Activated CD4-positive, alpha-beta T cell treated with anti-CD3 and anti-CD28 coated beads, Interleukin-2, amount 10 ng/mL, durations not matched to agents 7 days and 5 days (primary cell): ENCODE measurements at places on chromosomes 3 and 15.

DNA sequence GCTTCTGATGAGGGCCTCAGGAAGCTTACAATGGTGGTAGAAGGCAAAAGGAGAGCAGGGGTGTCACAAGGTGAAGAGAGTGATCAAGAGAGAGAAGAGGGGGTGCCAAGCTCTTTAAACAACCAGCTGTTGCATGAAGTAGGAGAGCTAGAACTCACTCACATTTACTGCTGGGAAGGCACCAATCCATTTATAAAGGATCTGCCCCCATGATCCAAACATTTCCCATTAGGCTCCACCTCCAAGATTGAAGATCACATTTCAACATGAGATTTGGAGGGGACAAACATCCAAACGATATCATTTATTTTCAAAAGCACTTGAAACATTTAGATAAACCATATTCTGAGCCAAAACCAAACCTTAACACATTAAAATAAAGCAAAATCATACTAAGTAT, 26.3 kb downstream of the ANKRD28 start:
- DNase-seq, result no peak

DNA sequence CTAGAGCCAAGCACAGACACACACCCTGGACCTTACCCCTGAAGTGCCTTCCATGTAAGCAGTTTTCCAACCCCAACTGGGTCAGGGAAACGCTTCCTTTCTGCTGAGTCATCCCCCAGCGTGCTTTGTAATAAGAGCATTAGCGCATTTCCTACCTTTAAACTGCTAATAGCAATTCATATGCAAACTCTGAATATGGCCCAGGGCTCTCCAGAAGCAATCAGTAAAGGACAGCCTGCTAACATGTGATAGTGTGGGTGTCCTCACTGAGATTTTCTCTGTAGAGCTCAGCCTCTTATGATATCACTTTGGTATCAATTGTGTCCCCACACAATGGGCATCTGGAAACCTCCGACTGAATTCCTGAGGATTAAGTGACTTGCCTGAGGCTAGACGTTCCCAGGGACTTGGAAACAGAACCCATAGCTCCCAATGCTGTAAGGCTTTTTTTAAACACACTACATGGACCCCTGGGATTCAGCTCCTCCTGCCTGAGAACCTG, 5.6 kb downstream of the GABRB3 start:
- no peak for DNase-seq

GRCh38 chr3:184002469-184002868, 15.2 kb downstream of the ABCC5 start:
- no peak for DNase-seq

- no peak for DNase-seq
Measured at GRCh38 chr15:93983526-93983925, 247.8 kb upstream of the MCTP2 start.

GRCh38 chr3:23550402-23550801, 255.4 kb upstream of the UBE2E1 start:
- DNase-seq, result no peak

DNA sequence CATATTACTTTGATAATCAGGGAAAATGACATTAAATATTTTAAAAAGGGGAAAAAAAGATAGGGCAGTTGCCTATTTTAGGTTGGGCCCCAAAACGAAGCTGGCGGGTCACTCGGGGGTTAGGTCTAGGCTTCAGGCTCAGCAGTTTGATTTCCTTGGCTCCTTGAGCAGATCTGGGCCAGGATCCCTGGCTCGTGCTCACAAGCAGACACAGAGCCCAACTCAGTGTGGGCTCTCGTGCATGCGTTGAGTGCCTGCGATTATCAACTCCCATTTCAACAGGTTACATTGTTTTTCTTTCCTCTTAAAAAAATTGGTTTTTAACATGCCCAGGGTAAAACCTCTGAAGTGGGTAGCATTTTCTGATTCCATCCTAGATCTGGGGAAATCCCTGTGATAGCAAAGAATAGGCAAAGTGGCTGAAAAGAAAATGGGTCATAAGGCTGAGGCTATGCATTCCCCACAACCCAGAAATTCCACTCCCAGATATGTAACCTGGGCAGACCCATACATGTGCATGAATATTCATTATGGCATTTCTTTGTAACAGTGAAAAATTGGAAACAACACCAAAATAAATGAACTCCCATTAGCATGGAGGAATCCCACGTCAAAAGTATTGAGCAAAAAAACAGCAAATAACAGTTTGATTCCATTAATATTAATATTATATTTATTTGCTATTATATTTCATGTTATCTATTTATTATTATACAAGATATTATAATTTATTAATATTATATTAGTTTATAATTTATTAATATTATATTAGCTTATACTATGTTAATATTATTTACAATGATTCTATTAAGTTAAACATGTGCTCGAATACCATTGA, 27.8 kb downstream of the FAM43A start:
- no peak for DNase-seq

DNA sequence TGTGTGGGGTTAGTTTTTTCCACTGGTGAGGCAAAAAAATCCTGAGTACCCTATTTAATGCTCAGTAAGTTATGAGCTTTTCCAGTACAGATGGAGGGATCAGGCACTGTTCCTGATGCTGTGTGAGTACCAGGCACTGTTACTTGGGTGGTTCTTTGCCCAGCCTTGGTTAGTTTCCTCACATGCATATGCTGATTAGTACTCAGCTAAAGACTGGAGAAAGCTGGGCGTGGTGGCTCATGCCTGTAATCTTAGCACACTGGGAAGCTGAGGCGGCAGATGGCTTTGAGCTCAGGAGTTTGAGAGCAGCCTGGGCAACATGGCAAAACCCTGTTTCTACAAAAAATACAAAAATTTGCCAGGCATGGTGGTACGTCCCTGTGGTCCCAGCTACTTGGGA, 210.3 kb upstream of the SGO1 start:
- no peak for DNase-seq

GRCh38 chr3:14403619-14404155, 1.3 kb downstream of the SLC6A6 start:
- DNase-seq, result no peak

DNA sequence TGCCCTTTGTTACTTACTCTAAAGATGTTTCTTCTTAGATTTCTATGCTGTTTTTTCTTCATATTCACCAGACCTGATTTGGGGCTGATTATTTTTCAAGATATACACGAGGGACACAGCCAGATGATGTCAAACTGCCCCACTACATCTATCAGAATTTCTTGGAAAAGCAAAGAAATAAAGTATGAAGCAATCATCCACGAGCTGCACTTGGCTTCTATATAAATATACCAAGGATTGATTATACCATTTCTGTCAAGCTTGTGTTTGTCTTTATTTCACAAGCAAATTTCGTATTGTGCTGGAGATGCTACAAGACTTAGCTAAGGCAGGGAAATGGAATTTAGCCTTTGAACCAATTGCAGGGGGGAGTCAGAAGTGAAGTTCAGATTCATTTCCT, 715.1 kb upstream of the NR2F2 start:
- no peak for DNase-seq

DNA sequence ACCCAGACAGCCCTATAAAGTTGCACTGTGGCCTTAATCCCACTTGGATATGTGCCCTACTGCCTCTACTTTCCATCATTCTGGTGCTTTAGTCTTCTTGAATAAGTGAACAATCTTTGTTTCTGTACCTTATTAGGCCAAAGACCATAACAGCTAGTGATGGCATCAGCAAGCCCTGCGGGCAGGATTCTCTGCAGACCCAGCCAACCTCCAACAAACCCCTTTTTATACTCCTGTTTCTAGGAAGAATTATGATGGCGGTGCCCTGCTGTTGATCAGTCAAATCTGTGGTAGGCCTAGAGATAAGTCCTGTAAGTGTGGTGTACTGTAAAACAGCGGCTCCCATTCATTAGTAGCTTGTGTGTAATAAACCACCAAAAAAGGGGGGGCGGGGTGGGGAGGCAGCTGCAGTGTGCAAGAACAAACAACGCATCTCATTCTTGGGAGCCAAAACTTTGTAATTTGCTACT, 40.5 kb downstream of the SOX2 start:
- no peak for DNase-seq

DNA sequence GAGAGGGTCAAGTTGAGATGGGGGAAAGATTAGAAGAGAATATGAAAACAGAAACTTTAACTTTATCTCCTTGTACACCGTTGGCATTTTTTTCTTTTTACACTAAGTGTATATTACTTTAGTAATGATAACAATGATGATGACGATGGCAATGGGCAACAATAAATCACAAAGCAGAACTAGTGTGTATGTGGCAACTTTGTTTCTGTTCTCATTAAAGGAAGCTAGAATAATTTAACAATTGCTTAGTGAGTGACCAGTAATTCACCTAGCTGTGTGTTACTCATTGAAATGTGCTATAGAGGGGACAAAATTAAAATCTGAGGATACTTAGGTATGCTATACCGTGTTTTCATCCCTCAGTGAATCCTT, 318.5 kb upstream of the TBL1XR1 start:
- no peak for DNase-seq

DNA sequence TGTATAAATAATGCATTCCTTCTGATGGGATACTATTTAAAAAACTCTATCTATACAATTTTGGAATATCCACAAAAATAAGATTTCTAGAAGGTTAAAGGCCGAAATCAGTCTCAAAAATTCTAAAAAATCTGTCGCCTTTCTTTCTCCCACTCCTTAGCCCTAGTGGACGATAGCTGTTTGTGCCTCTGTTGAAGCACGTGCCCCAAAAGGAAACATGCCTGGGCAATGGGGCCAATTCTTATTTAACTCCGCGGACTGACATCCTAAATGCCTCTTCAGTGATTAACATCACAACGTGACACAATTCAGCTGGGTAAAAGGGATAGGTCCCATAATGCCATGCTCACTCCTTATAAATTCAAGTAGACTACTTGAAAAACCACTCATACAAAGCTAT, 65.1 kb downstream of the GAP43 start:
- DNase-seq, result no peak

DNA sequence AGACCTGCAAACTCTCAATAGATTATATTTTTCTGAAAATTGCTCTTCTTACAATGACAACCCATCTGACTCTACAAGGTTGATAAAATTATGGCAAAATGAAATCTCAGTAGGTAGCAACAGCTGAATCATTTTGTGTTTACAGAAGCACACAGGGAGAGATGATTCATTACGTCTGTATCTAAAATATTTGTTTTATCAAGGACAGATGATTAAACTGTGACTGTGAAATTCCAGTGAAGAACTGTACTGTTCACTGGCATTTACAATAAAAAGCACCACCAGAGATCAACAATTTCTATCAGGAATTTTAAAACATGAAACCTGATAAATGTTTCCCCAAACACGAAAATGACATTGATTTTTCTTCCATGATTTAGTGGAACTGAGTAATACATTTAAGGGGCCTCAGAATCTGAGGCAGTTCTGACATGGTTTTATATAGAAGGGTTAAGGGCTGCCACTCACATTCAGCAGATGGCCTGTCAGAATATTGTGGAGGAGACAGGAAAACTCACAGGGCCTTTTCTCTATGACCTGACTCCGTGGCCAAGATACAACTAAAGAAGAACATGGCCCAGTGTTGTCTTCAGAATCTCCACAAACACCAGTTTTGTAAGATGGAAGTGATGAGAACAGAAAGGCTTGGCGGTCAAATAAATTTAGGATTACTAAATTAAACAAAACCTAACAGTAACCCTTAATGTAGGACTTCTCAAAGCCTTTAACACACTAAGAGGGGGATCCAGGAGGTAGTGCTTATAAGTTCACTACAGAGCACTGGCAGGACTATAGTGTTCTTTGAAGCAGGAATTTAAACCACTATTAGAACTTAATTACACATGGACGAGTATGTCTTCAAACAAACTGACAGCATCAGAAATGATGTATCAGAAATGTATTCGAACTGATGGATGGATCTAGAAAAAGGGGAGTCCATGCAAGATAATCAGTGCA, 25.9 kb downstream of the RAD18 start:
- DNase-seq, result no peak

GRCh38 chr3:135503760-135504686, 461.5 kb upstream of the PPP2R3A start:
- peak; percentile 37 for DNase-seq

- no peak for DNase-seq
Measured at GRCh38 chr3:111862415-111862814, 3.4 kb downstream of the PHLDB2 start.

DNA sequence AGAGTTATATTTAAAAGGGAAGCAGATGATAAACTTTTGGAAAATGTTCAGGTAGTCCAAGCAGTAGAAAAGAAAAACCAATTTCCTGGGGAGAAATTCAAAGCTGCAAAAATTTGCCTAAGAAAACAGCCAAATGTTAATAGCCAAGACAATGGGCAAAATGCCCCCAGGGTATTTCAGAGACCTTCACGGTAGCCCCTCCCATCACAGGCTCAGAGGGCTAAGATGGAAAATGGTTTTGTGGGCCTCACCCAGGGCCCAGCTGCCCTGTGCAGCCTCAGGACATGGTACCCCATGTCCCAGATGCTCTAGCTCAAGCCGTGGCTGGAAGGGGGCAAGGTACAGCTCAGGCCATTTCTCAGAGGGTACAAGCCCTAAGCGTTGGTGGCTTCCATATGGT, 391.0 kb downstream of the ZIC4 start:
- DNase-seq, result no peak

- DNase-seq, result no peak
Measured at GRCh38 chr3:128967748-128968355, 26.0 kb downstream of the CFAP92 start.

DNA sequence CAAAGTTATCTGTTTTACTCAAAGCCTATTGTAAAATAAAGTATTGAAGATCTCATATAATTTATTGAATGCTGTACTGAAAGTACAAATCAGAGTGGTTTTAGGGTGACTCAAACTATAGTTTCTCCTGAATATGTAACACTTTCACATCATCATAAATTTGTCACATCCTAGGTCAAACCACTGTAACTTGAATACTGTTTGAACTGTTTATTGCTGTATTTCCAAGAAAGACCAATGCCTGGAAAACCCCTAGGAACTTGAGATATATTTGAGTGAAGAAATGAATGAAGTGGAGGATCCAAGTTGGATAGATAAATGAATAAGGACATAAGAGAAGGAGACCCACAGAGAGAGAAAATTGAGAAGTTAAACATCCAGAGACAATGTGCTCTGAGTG, 348.2 kb downstream of the GRM7 start:
- DNase-seq, result no peak

- no peak for DNase-seq
Measured at GRCh38 chr15:65258375-65259262, 28.1 kb downstream of the PARP16 start.

- DNase-seq, result no peak
Measured at GRCh38 chr3:12046406-12046805, 42.2 kb downstream of the SYN2 start.

DNA sequence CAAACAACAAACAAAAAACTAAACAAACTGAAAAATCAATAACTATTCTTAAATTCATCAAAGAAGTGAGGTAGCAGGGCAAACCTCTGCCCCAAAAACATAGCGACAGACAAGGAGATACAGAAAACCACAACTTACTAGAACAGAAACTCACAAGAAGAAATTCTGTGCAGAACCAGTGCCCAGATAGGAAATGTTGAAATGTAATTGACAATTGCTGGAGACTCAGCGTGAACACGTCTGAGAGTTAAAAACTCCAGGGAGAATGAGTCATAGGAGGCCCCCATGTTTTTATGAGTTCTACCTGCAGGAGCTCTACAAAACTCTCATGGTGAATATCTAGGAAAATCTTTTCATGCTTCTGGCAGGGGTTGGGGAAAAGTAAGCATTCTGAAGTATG, 95.5 kb upstream of the SETMAR start:
- DNase-seq, result no peak

- DNase-seq, result peak; percentile 16
Measured at GRCh38 chr15:66007663-66008262, 138.5 kb downstream of the RAB11A start.
